ENCODE measurements at places on chromosomes 4 and X.

GRCh38 chrX:114178126-114178525 lies 405.8 kb upstream of the HTR2C start:
- DNase-seq, result no peak

DNA sequence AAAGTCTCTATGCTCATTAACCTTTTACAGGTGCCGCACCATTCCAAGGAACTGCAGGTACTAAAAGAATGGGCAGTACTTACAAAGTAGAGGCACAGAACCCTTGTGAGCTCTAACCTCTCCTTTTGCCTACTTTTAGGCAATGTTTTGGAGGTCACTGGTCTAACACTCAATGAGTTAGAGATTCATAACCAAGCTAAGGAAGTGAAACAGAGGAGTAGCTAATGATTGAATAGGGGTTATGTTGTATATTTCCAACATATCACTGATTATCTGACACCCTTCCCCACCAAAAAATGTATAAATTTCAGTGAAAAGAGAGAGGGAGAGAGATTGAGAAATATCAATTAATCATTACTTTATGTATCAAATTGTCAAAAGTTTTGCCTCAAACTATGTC lies 269.3 kb downstream of the PCDH7 start:
- DNase-seq, result no peak

- no peak for DNase-seq
Measured at GRCh38 chr4:2930135-2930757, 33.0 kb downstream of the NOP14 start.

GRCh38 chrX:128057421-128057820 lies 5.2 kb upstream of the ACTRT1 start:
- DNase-seq, result no peak

DNA sequence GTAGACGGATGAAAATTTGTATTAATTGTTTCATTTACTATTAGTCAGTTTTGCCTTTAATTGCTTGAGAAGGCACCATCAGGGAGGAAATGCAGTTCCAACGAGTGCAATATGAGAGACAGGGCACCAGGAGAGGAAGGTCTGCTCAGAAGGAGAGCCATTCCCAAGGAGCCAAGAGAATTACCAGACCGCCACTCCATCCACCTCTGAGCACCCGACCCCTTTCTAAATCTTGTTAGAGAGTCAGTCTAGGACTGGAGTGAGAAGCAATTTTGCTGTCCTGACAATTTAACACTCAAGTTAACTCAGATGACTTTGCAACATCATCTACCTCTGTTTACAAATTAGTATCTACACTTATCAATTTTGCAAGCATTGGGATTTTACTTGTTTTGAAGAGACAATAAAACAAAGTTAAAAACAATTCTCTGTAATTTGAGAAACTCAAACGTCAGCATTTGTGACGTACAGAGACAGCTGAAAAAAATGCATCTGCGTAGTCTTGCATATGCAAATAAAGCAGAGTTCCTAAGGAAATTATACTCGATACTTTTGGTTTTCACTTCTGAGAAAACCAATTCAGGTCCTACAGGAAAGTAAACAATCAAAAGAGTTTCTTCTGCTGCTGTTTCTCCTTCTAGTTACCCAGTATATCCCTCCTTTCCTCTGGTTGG lies 1704.7 kb upstream of the TENM3 start:
- DNase-seq, result no peak

DNA sequence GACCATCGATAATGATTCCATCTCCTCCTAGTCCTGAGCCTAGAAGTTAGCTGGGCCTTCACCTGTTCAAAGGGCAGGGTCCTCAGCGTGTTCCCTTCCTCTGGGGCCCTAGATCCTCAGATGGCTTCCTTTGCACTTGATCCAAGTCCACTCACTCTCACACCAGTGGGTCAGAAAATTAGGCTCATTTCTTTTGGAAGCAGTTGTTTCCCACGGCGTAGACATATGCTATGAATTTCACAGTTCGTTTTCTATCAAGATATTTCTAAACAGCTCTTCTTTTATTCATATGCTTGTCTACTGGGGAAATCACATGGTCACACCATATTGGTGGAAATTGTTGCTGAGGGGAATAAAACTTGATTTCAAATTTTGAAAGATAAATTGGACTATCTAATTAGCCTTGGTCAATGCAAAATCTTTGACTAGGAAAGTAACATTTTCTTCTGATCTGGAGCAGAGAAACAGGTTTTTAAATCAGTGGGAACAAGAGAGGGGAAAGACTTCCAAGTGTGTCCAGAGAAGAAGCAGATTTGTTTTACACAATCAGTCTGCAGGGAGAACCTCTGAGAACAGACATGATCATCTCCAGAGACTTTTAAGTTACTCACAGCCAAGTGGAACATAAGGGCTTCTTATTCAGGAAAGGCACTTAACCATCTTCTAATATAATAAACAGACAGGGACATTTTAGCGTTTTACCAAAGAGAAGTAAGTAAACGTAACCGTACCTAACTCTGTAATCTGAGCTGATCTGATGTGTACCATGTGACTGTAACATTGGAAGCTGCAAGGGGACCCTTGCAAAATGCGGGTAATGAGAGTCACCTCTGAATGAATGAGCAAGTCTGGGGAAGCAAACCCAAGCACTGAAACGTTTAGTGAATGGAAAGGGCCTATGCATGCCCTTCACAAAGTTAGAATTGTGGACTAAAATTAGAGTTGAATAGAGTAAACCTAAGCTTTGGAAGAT lies 455.7 kb upstream of the FAT1 start:
- DNase-seq, result no peak

- no peak for DNase-seq
Measured at GRCh38 chrX:130714135-130714534, 188.9 kb downstream of the ENOX2 start.

DNA sequence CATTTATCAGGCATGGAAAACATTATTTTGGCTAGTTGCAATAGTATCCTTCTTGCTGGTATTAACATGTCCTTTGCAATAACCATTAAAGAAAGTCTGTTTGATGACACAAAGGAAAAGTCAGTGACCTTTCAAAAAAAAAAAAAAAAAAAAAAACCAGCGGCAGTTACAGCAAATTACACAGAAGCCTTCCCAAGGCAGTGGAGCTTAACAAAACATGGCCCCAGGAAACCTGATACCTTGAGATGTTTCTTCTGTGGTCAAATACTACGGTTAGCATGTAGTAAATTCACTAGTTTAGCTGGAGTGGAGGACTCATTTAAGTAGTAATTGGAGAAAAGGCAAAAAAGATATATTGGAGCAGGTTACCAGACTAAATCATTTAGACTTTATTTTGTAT lies 359.1 kb downstream of the DACH2 start:
- no peak for DNase-seq

GRCh38 chrX:134482371-134482770 lies 22.4 kb downstream of the HPRT1 start:
- no peak for DNase-seq

GRCh38 chr4:187109636-187110035 lies 386.0 kb upstream of the FAT1 start:
- no peak for DNase-seq

GRCh38 chr4:168604496-168605373 lies 107.9 kb downstream of the PALLD start:
- DNase-seq, result no peak

DNA sequence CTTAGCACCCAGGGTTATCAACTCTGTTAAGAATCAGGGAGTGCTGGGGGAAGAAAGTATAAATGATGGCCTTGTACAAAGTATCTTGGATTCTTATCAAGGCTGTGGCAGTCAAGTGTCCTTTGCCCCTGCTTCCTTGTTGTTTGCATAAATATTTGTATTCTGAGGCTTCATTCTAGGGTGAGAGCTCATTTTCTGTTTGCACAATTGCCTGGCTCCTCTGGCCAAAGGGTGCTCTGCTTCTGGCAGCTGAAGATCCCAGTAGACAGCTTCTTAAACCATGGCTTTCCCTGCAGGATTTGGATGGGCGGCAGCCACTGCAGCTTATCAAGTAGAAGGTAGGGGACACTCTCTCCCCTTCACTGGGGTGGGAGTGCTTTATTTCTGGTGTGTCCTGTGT lies at the start of gene GBA3:
Gene GBA3 (plus strand): TSS at position 202 of the 400 bp plus-strand sequence.
- DNase-seq, result no peak

DNA sequence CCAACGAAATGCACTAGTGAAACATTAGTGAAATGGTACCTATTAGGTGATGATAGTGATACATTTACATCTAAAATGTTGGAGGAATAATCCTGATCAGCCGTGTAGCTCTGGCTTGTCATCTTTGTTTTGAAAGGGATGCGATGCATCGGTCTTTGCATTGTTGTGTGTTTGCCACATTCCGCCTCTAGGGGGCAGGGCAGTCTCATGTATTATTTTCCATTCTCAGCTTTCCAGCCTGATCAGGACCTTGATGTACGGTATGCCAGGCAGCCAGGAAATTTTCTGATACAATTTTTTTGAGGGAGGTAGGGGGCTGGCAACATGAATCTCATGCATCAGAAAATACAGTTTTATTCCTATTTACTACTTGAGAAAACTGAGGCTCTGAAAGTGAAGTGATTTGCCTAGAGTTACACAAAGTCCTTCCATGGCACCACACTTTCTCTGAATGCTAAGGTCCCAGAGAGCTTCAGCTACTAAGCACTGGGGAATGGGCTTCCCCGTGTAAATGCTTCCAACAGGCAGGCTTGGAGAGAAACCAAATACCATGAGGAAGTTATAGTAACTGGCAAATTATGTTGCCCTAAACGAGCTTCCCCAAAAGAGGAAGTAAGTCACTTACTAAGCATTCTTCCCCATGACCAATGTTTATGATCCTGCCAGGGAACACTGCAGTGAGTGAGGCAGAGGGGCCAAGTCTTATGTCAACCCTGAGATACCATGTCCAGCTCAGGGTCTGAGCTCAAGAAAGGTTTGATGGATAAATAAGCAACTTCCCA lies 31.8 kb upstream of the IQSEC2 start:
- DNase-seq, result no peak

- DNase-seq, result no peak
Measured at GRCh38 chr4:7389719-7390118, 45.0 kb downstream of the PSAPL1 start.

- no peak for DNase-seq
Measured at GRCh38 chrX:71935476-71935875, 24.8 kb downstream of the NHSL2 start.

- DNase-seq, result no peak
Measured at GRCh38 chr4:7971881-7972500, 32.3 kb upstream of the AFAP1 start.

DNA sequence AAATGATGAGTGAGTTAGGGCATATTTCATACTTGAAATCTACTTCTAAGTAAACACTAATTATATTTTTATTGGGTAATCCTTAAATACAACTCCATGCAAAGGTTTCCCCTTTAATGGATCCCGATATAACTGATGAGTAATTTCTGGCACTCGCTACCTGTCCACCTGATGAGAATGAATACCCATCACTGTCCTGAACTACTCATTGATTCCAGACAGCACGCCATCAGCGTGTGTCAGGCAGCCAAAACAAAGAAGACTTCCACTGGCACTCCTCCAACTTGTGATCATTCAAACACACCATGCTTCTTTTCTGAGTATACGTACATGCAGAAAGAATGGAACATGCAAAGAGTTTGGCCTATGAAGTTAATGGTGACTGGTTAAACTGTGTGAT lies 69.4 kb downstream of the HCCS start:
- DNase-seq, result no peak

DNA sequence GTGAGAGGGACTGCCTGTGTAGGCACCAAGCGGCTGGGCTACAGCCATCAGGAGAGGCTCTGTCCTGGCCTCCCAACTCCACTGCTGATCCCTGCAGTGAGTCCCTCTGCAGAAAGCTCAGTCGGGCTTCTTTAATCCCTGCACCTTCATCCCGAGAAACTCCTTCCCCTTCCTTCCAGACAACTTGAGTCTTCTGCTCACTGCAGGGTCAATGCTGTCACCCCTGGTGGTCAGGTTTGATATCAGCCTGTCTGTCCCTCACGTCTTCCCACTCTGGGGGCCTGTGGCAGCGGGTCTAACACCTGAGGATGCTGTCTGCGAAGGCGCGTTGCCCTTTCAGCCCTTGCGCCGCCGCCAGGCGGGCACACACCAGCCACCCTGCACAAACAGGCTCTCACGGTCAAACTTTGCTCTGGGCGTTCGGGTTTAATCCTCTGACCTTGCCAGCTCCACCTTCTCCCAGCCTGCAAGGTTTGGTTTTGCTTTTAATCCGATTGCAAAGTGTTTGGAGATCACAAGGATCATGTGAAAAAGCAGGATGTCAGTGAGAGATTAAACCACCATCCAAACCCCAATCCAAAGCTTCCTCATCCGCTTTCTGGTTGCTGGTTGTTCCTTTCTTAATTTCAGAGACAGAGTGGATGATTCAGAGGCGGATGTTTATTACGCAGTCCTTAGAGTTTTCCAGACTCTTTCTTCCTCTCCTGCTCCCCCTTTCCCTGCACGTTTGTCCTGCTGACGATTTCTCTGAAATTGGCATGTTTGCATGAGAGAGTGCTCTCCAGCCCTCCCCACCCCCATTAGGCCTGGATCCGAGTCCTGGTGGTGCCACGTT lies 74.8 kb upstream of the SLC34A2 start:
- no peak for DNase-seq

- no peak for DNase-seq
Measured at GRCh38 chr4:164846566-164846965, 30.4 kb upstream of the APELA start.

- no peak for DNase-seq
Measured at GRCh38 chrX:63679432-63679831, 105.6 kb downstream of the ARHGEF9 start.

GRCh38 chrX:16559206-16559619 lies 90.7 kb upstream of the S100G start:
- DNase-seq, result no peak

- no peak for DNase-seq
Measured at GRCh38 chrX:20511792-20512191, 245.1 kb upstream of the RPS6KA3 start.

GRCh38 chr4:155603360-155603891 lies 63.2 kb upstream of the GUCY1A1 start:
- no peak for DNase-seq

DNA sequence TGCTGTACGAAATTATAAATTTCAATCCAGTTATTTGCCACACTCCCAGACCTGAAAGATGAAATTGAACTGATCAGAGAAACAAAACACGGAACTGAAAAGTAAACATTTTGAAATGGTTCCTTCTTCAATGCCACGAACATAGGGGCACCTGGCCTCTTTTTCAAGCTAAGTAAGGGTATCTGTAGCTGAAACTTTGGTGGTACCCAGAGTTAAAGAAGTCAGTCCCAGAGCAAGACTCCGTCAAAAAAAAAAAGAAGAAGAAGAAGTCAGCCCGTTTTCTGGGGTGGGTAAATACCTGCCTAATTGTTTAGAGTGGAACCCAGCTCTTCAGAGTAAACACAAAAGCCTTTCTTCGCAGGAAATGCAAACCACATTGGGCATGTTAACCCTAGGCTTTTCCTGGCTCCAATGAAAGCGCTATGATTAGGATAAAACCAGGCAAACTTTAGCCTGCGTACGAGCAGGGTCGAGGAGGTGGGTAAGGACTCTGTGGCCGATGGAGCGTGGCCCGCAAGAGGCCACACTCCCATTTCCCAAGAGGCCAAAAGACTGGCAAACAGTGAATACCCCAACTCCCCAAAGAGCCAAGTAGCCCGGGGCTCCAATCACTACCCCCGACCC lies 1.3 kb downstream of the ANTXR2 start:
- no peak for DNase-seq

DNA sequence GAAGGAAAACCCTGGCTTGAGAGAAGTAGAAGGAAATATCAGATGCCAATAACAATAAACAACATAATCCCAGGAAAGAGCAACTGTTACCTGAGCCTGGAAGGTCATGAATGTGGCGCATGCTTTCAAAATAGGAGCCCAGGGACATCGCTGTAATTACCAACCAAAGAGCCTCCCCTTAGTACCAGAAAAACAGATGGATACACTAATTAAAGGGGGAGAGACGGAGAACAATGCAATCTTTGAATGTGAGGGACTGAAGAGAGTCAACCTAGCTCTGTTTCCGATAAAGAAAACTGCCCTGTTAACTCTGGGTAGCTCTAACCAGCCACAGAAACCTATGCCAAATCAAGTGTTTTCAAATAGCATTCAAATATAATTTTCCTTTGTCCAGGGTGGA lies 161.4 kb downstream of the ENOX2 start:
- no peak for DNase-seq
